ENCODE measurements at places on chromosomes 5 and 9. TPM values are rescaled to one million over a fixed set of nuclear protein-coding genes. Genes with fewer than 3 reads are reported as not detected.

- H3K4me3 ChIP-seq, result no peak overlapping the region
- H3K27me3 ChIP-seq, result no peaks in the 10 kb centered on the region
- H3K27ac ChIP-seq, result peak overlapping the region; percentile 58
- DNase-seq, result peak; percentile 89
- no peaks in the 10 kb centered on the region for H3K36me3 ChIP-seq
These were observed 9.9 kb upstream of the FBP1 start for GRCh38 chr9:94649100-94649819.

DNA sequence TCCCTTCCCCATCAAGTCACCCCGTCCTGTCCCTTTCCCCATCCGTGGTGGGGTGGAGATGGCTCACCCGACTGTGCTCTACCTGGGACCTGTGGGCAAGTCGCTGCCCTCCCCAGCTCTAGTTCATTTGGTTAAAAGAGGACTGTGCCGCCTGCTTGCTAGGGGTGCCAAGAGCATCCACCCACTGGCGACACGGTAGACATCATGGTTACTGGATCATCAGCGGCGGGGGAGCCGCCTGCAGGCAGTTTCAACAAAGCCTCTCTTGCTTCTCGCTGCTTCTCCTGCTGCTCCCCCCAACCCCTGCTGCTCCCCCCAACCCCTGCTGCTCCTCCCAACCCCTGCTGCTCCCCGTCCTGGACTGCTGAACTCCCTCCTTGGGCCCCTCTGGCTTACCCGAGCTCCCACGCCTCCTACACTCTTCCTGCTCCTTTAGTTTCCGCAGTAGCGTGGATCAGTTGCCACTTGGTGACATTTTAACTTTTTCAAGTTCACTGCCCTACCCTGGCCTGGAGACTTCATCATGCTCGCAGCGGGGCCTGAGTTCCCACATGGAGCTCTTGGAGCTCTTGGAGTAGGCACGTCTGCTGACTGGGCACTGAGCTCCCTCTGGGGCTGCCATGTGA lies 22.0 kb upstream of the SCGB3A1 start:
- no peak overlapping the region for H3K27ac ChIP-seq
- H3K4me1 ChIP-seq, result no peaks in the 10 kb centered on the region
- no peak for DNase-seq
- no peaks in the 10 kb centered on the region for H3K27me3 ChIP-seq

The MARCOL gene
- total RNA-seq, result not detected

DNA sequence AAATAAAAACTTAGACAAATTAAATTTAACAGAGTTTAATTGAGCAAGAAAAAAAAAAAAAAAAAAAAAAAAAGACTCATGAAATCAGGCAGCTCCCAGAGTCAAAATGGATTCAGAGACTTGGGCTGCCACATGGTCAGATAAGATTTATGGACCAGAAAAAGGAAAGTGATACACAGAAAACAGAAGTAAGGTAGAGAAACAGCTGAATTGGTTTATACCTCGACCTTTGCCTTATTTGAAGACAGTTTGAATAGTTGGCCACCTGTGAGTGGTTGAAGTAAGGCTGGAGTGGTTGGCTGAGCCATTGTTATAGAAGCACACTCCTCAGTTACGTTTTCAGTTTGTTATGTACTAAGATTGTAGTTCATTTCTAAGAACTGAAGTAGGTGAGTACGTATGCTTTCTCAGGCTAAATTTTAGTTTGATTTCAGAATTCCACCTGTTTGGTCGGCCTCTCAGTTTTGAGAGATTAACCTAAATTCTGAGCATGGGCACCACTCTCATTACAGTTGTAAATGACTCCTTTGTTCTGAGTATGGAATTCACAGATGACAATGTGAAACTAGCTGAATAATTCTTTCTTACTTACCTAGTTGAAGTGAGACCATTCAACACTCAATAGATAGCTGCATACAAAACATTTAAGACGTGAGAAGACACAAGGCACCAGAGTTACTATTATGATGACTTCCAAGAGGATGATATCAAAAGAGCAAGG lies 149.0 kb downstream of the AOPEP start:
- no peak for DNase-seq
- no peaks in the 10 kb centered on the region for H3K36me3 ChIP-seq
- H3K4me3 ChIP-seq, result no peak overlapping the region
- peak overlapping the region; percentile 99 for H3K27ac ChIP-seq
- peaks cover 75% of the 10 kb centered on the region for H3K4me1 ChIP-seq

GRCh38 chr9:137809040-137809576 lies 68.5 kb upstream of the CACNA1B start:
- no peaks in the 10 kb centered on the region for H3K4me1 ChIP-seq
- H3K27ac ChIP-seq, result no peak overlapping the region
- no peak for DNase-seq

The TXNDC8 gene
- total RNA-seq, result not detected

- H3K27ac ChIP-seq, result no peak overlapping the region
- no peaks in the 10 kb centered on the region for H3K4me1 ChIP-seq
- H3K36me3 ChIP-seq, result no peaks in the 10 kb centered on the region
- no peak for DNase-seq
These were observed 104.6 kb downstream of the CACNA1B start for GRCh38 chr9:137982200-137982599.

DNA sequence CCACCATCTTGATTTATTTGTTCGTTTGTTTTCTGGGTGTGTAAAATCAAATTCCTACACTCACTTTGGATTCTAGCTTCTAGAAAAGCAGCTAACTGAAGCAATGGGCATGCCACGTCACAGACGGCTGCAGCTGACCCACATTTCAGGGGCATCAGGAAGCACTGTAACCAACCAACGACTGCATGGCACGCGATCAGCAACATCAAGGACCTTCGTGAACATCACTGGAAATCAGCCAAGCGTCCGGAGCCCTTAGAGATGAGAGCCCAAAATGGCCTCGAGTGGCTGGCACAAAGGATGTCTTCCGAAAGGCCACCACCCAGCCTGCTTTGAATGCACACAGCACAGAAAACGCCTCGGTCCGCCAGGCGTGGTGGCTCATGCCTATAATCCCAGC lies 191.1 kb downstream of the OLFM1 start:
- H3K36me3 ChIP-seq, result no peaks in the 10 kb centered on the region
- H3K27me3 ChIP-seq, result peaks cover 33% of the 10 kb centered on the region
- no peak overlapping the region for H3K4me3 ChIP-seq
- H3K4me1 ChIP-seq, result no peaks in the 10 kb centered on the region
- DNase-seq, result no peak

The FRMPD1 gene
- not detected for total RNA-seq

GRCh38 chr5:114449860-114450421 lies 88.1 kb downstream of the KCNN2 start:
- H3K4me1 ChIP-seq, result no peaks in the 10 kb centered on the region
- no peak overlapping the region for H3K27ac ChIP-seq
- no peak overlapping the region for H3K4me3 ChIP-seq
- H3K27me3 ChIP-seq, result peaks cover 3% of the 10 kb centered on the region

GRCh38 chr9:109904666-109905065 lies 124.7 kb downstream of the PALM2AKAP2 start:
- no peak overlapping the region for H3K4me3 ChIP-seq
- H3K4me1 ChIP-seq, result peaks cover 38% of the 10 kb centered on the region
- no peaks in the 10 kb centered on the region for H3K27me3 ChIP-seq

GRCh38 chr5:28404363-28405071 lies 1366.1 kb upstream of the CDH9 start:
- no peak overlapping the region for H3K27ac ChIP-seq
- H3K4me1 ChIP-seq, result no peaks in the 10 kb centered on the region
- no peak for DNase-seq
- H3K4me3 ChIP-seq, result no peak overlapping the region

GRCh38 chr9:124797343-124798103 lies 20.6 kb downstream of the OLFML2A start:
- no peaks in the 10 kb centered on the region for H3K27me3 ChIP-seq
- H3K36me3 ChIP-seq, result no peaks in the 10 kb centered on the region
- no peak for DNase-seq
- no peak overlapping the region for H3K27ac ChIP-seq
- H3K4me1 ChIP-seq, result peaks cover 6% of the 10 kb centered on the region

The OBP2B gene
- total RNA-seq, result not detected

- peak; percentile 60 for DNase-seq
- H3K4me3 ChIP-seq, result no peak overlapping the region
- no peak overlapping the region for H3K27ac ChIP-seq
These were observed 147.8 kb downstream of the MAST4 start for GRCh38 chr5:66744040-66744439.

The SPATA6L gene
- 0.65 TPM for total RNA-seq

- no peak for DNase-seq
- peaks cover 37% of the 10 kb centered on the region for H3K4me1 ChIP-seq
- no peaks in the 10 kb centered on the region for H3K27me3 ChIP-seq
- peaks cover 13% of the 10 kb centered on the region for H3K36me3 ChIP-seq
These were observed 1.7 kb downstream of the TRIM52 start for GRCh38 chr5:181259283-181259682.

GRCh38 chr9:109710830-109711229 lies 69.2 kb upstream of the PALM2AKAP2 start:
- H3K4me1 ChIP-seq, result peaks cover 13% of the 10 kb centered on the region
- H3K27ac ChIP-seq, result no peak overlapping the region
- H3K27me3 ChIP-seq, result 0 out of 2 replicates have a peak, but pooled peaks cover 16% of the 10 kb centered on the region
- H3K4me3 ChIP-seq, result no peak overlapping the region
- no peak for DNase-seq

The HTR4 gene
- not detected for total RNA-seq

DNA sequence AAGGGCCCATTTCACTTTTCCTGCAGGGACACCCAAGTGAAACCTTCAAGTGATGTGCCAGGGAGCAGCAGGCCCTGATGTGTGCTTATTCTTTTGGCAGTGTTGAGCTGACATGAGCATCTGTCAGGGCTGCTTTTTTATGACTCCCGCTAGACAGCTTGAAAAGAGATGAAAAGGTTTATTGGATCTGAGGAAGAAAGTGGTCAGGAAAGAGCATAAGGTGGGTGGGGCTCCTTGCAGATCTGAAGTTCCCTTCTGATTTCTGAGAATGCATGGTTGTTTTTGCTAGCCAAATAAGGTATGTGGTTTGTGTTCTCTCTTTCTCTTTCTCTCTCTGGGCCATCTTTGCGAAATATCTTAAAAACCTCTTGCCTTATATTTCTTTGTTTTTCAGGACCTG lies 316.1 kb downstream of the DMRT2 start:
- no peak overlapping the region for H3K27ac ChIP-seq
- no peaks in the 10 kb centered on the region for H3K36me3 ChIP-seq
- no peak overlapping the region for H3K4me3 ChIP-seq

DNA sequence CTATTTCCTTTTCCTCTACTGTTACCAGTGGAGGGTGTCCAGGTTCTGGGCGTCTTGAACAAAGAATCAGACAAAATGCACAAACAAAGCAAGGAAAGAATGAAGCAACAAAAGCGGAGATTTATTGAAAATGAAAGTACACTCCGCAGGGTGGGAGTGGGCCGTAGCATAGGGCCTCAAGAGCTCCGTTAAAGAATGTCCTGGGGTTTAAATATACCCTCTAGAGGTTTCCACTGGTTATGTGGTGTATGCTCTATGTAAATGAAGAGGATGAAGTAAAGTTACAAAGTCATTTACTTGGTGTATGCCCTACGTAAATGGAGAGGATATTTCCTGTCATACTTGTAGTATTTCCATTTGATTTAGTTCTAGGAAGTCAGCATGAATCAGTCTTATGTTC lies 113.5 kb upstream of the MRPS30 start:
- no peaks in the 10 kb centered on the region for H3K36me3 ChIP-seq
- no peaks in the 10 kb centered on the region for H3K27me3 ChIP-seq
- H3K4me3 ChIP-seq, result no peak overlapping the region
- H3K27ac ChIP-seq, result no peak overlapping the region
- H3K4me1 ChIP-seq, result no peaks in the 10 kb centered on the region
- DNase-seq, result no peak

The SEMA5A gene
- total RNA-seq, result 40.1 TPM

The ADAMTS12 gene
- total RNA-seq, result 10.1 TPM

DNA sequence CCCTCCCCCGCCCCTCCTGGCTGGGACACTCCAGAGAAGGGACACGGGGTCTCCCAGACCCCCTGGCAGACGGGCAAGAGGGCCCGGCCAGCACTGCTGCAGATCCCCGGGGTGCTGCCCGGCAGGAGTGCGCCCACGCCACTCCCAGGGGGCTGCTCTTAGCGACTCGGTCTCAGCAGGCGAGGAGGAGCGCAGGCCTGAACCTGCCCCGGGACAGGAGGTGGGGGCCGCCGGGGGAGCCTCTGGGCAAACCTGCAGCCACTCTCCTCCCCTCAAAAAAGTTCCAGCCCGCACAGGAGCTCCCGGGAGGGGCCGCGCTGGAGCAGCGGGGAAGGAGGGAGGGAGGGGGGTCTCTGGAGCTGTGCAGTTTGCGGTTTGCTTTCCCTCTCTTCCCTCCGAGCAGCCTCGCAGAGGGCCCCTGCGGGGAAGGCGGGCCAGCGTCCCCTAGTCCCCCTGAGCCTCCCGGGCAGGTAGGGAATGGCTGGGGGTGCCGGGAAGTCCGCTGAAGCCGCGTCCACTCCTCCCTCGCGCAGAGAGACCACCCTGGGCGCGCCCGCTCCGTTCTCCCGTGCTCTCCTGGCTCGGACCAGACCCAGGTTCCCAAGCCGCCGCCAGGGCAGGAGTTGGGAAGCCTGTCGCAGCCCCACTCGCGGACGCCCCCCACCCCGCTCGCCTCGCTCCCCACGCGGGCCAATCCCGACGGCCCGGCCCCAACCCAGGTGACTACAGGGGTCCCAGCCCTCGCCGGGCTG lies 44.2 kb downstream of the NACC2 start:
- DNase-seq, result no peak
- H3K4me3 ChIP-seq, result peak overlapping the region; percentile 67
- peaks cover 23% of the 10 kb centered on the region for H3K4me1 ChIP-seq
- H3K36me3 ChIP-seq, result no peaks in the 10 kb centered on the region
- peak overlapping the region; percentile 67 for H3K27ac ChIP-seq

The TMEM250 gene
- total RNA-seq, result 69.7 TPM

- peaks cover 5% of the 10 kb centered on the region for H3K4me1 ChIP-seq
- no peak overlapping the region for H3K4me3 ChIP-seq
- peak; percentile 54 for DNase-seq
These were observed 134.8 kb downstream of the KCNIP1 start for GRCh38 chr5:170638454-170639220.

GRCh38 chr9:80147866-80148265 lies 576.1 kb downstream of the TLE4 start:
- H3K27me3 ChIP-seq, result no peaks in the 10 kb centered on the region
- DNase-seq, result no peak
- H3K36me3 ChIP-seq, result no peaks in the 10 kb centered on the region
- no peak overlapping the region for H3K27ac ChIP-seq

The FBXL7 gene
- total RNA-seq, result 8.7 TPM

The LCNL1 gene
- not detected for total RNA-seq

- no peak overlapping the region for H3K4me3 ChIP-seq
- H3K36me3 ChIP-seq, result no peaks in the 10 kb centered on the region
- DNase-seq, result no peak
- no peak overlapping the region for H3K27ac ChIP-seq
These were observed 12.3 kb upstream of the OBP2A start for GRCh38 chr9:135533674-135534073.

GRCh38 chr5:139295346-139296057 lies 2.0 kb downstream of the MATR3 start:
- H3K27me3 ChIP-seq, result no peaks in the 10 kb centered on the region
- peaks cover 30% of the 10 kb centered on the region for H3K4me1 ChIP-seq
- peak overlapping the region; percentile 92 for H3K4me3 ChIP-seq
- no peaks in the 10 kb centered on the region for H3K36me3 ChIP-seq
- peak; percentile 32 for DNase-seq

- no peak for DNase-seq
- no peaks in the 10 kb centered on the region for H3K36me3 ChIP-seq
- H3K27ac ChIP-seq, result no peak overlapping the region
- H3K4me1 ChIP-seq, result 0 out of 2 replicates have a peak, but pooled peaks cover 5% of the 10 kb centered on the region
- no peak overlapping the region for H3K4me3 ChIP-seq
These were observed 4.0 kb upstream of the PRRC1 start for GRCh38 chr5:127513408-127513970.
